ENCODE measurements at places on chromosomes 2 and 18.

DNA sequence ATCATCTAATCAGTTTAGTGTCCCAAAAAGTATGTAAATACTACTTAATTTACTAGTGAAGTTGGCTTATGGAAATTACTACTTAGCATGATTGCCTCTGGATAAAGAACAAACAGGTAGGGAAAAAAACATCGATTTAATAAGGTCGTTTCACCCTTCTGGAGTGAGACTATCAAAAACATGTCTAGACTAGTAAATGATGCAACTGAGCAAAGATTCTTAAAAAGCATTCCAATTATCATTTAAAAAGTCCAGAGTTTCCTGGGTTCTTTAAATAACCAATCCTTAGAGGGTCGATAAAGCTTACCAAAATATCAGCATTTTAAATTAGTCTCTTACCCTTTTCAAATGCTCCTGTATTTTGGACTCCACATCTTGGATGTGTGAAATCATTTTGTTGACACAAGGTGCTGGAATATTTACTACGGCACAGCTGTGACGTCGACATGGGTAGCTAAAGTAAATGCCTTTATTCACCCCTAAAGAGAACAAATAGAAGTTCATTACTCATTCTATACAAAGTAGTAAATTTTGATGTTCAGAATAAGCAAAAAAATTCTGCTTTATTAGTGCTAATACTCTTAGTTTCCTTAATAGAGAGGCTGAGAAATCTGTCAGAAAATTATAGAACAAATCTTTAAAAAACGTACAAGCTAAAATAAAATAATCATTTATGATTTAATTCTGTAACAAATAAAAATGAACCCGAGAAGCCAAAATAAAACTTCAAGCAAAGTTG lies 70.6 kb downstream of the CCDC178 start:
- H3K4me3 ChIP-seq: no peak overlapping the region
- H3K36me3 ChIP-seq: no peaks in the 10 kb centered on the region
- no peaks in the 10 kb centered on the region for H3K4me1 ChIP-seq
- H3K27ac ChIP-seq: no peak overlapping the region

DNA sequence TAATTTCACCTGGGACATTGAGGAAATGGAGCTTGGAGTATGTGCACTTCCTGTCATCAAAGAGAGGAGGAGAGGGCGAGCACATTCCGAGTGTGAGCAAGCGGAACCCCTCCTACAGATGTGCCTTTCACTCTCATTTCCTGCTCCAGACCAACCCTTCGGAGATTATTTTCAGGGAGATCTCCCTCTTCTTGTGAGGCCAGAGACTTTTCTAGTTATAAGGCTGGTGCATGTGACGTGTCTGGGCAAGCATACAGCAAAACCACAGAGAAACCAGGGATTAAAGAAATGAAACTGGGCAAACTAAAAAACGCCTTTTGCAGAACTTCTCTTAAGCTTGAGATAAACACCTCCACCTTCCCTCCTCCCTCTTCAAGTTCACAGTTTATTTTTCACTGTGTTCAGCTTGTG lies 409.2 kb upstream of the TCF4 start:
- DNase-seq: no peak
- no peaks in the 10 kb centered on the region for H3K27me3 ChIP-seq
- H3K27ac ChIP-seq: no peak overlapping the region
- H3K4me3 ChIP-seq: no peak overlapping the region
- H3K4me1 ChIP-seq: no peaks in the 10 kb centered on the region
- H3K36me3 ChIP-seq: no peaks in the 10 kb centered on the region

GRCh38 chr18:9517869-9518268 lies 42.6 kb downstream of the RALBP1 start:
- no peak overlapping the region for H3K27ac ChIP-seq
- peaks cover 2% of the 10 kb centered on the region for H3K36me3 ChIP-seq
- no peaks in the 10 kb centered on the region for H3K27me3 ChIP-seq
- DNase-seq: no peak

GRCh38 chr18:21210278-21210677 lies 31.8 kb upstream of the GREB1L start:
- DNase-seq: no peak
- no peak overlapping the region for H3K4me3 ChIP-seq
- no peaks in the 10 kb centered on the region for H3K4me1 ChIP-seq
- H3K27ac ChIP-seq: no peak overlapping the region
- H3K27me3 ChIP-seq: no peaks in the 10 kb centered on the region
- H3K36me3 ChIP-seq: no peaks in the 10 kb centered on the region

GRCh38 chr18:30859036-30859435 lies 183.5 kb downstream of the DSC3 start:
- no peak overlapping the region for H3K4me3 ChIP-seq
- no peak for DNase-seq
- H3K27ac ChIP-seq: no peak overlapping the region
- H3K27me3 ChIP-seq: no peaks in the 10 kb centered on the region
- H3K4me1 ChIP-seq: no peaks in the 10 kb centered on the region

GRCh38 chr18:28063271-28063761 lies 113.6 kb downstream of the CDH2 start:
- no peak overlapping the region for H3K4me3 ChIP-seq
- DNase-seq: no peak
- no peaks in the 10 kb centered on the region for H3K36me3 ChIP-seq
- H3K4me1 ChIP-seq: no peaks in the 10 kb centered on the region

DNA sequence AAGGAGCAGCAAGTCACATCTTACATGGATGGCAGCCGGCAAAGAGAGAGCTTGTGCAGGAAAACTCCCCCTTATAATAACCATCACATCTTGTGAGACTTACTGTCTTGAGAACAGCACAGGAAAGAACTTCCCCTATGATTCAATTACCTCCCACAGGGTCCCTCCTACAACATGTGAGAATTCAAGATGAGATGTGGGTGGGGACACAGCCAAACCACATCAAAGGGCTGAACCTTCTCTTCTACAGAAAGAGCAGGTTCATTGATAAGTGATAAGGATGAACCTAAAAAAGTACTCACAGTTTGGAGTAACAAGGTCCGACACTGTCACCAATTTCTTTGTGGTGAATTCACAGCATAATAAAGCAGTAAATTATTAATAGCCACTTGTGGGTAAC lies 422.2 kb upstream of the FSIP2 start:
- no peaks in the 10 kb centered on the region for H3K27me3 ChIP-seq
- H3K36me3 ChIP-seq: no peaks in the 10 kb centered on the region
- no peak overlapping the region for H3K4me3 ChIP-seq
- H3K27ac ChIP-seq: no peak overlapping the region

GRCh38 chr2:143830476-143830875 lies 689.4 kb downstream of the ZEB2 start:
- no peak overlapping the region for H3K4me3 ChIP-seq
- H3K4me1 ChIP-seq: no peaks in the 10 kb centered on the region
- no peak overlapping the region for H3K27ac ChIP-seq
- no peak for DNase-seq
- no peaks in the 10 kb centered on the region for H3K36me3 ChIP-seq

DNA sequence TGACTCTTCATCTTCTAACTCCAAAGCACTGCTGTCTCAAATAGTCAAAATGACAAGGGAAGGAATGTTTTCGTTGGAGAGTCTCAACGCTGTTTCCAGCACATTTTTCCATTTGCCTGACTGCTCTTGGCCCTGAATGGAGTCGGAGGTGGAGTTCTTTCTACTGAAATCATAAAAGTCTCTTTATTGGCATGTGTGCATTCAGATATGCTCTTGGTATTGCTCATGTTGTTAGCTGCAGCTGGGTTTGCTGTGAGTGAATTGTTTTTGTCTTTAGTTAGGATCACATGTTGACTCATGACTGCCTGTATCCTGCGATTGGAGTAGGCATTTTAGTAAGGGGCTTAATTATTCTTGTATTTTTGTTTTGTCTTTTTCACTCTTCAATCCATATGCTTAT lies 16.8 kb downstream of the TMEM17 start:
- H3K27me3 ChIP-seq: no peaks in the 10 kb centered on the region
- no peak overlapping the region for H3K4me3 ChIP-seq
- no peaks in the 10 kb centered on the region for H3K36me3 ChIP-seq

DNA sequence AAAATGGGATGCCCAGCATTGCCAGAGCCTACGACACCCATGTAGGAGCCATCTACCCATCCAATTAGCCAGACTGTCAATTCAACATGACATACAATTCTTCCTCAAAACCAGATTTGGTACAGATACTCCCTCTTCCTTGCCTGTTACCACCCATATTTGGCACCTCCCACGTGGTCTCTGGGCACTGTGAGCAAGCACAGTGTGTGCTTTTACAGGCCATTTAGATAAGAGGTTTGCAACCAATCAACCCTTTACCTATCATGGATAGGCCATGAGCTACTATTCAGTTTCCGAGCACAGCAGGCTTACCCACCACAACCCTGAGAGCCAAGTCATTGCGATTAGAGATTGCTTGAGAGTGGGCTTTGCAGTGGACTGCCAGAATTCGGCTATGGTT lies 40.9 kb downstream of the ARID5A start:
- no peaks in the 10 kb centered on the region for H3K4me1 ChIP-seq
- no peak overlapping the region for H3K27ac ChIP-seq
- H3K27me3 ChIP-seq: no peaks in the 10 kb centered on the region

DNA sequence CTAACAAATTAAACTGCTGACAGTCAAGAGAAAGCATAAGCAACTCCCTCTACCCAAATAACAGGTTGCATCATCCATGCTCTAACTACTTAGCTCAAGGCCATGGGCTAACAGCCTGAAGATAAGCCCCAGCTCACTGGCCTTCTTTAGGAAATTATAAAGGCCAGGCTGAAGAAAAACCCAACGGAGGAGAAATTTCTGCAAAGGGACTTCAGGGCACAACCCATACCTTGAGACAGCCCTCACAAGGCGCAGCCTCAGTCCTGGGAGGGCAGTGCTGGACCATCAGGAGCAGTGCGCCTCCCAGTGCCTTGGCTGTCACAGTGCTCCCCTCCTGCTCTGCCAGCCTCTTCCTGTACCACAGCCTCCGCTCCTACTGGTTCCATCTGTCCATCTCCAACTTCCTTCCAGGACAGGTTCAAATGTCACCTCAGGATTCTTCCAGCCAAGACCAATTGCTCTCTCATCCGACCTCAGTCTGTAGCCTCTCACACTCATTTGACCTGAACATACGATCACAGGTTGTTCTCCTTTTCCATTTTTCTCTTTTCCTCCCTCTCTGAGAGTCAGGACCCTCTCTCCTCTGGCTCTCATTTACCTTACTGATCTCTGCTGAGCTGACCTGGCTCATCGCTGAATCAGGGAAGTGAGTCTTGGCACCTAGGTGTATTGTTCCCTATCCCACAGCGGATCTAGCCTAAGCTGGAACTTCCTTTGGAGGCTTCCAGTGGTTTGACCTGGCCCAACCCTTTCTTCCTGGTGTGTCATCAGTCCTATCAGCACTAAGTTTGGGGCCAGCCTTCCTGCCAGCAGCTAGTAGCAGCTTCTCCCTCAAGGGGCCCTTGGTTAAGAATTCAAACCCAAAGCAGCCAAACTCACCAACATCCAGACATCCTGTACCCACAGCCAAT lies 1.9 kb downstream of the MCFD2 start:
- no peak for DNase-seq
- 0 out of 2 replicates have a peak, but pooled peaks cover 5% of the 10 kb centered on the region for H3K36me3 ChIP-seq
- H3K4me3 ChIP-seq: peak overlapping the region; percentile 84
- peaks cover 24% of the 10 kb centered on the region for H3K4me1 ChIP-seq
- H3K27me3 ChIP-seq: no peaks in the 10 kb centered on the region
- H3K27ac ChIP-seq: no peak overlapping the region

GRCh38 chr18:74215863-74216262 lies 67.5 kb downstream of the TIMM21 start:
- DNase-seq: no peak
- H3K4me1 ChIP-seq: no peaks in the 10 kb centered on the region
- H3K4me3 ChIP-seq: no peak overlapping the region

DNA sequence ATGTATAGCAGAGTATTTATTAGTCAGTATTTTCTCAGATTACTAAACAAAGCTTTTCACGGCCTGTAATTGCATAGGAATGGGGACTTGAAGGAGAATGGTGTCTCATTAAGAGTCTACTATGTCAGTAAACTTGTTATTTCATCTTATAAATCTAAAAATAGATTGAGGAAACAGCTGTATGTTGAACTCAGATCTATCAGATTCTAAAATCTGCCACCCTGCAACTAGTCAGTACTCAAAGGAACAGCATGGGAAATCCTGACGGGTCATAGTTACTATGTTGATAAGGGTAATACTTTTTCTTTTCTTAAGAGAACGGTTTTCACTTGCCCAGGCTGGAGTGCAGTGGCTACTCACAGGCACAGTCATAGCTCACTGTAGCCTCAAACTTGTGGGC lies 70.2 kb upstream of the EMILIN2 start:
- H3K27me3 ChIP-seq: no peaks in the 10 kb centered on the region
- H3K4me3 ChIP-seq: no peak overlapping the region
- DNase-seq: no peak

All from GM12878 (cell line).